ENCODE measurements at places on chromosomes 2 and 18.
A peak's percentile ranks its signal among the peaks of the same experiment; 100 is the strongest.

GRCh38 chr18:59748628-59749360 lies 51.6 kb upstream of the CCBE1 start:
- DNase-seq: peak; percentile 98

DNA sequence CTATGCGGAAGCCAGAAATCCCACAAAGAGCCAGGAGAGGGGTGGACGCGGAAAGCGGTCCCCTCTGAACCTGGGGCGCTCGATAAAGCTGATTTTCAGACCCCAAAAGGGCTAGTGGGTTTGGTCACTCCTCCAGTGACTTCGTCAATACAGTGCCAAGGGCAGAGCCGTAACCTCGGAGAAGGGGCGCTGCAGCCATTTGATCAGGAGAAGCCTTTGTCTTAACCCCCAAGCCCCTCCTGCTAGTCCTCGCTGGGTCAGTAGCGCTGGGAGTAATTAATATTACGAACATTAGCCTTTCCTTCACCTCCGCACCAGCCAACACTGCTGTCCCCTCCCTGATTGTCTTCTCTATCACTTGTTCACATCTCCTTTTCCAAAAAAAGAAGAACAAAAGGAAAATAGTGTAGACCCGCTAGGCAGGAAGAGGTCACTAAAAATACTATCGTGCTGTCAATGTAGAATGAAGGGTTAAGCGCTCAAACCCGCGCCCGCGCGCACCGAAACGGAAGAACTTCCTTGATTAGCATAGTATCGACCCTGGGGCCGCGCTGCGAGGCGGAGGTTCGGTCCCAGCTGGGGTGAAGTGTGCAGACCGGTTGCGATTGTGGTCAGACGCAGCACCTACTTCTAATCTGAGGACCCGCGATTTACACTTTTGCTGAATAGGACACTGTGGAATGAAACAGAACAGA lies 63.2 kb upstream of the MAPRE2 start:
- DNase-seq: peak; percentile 29

DNA sequence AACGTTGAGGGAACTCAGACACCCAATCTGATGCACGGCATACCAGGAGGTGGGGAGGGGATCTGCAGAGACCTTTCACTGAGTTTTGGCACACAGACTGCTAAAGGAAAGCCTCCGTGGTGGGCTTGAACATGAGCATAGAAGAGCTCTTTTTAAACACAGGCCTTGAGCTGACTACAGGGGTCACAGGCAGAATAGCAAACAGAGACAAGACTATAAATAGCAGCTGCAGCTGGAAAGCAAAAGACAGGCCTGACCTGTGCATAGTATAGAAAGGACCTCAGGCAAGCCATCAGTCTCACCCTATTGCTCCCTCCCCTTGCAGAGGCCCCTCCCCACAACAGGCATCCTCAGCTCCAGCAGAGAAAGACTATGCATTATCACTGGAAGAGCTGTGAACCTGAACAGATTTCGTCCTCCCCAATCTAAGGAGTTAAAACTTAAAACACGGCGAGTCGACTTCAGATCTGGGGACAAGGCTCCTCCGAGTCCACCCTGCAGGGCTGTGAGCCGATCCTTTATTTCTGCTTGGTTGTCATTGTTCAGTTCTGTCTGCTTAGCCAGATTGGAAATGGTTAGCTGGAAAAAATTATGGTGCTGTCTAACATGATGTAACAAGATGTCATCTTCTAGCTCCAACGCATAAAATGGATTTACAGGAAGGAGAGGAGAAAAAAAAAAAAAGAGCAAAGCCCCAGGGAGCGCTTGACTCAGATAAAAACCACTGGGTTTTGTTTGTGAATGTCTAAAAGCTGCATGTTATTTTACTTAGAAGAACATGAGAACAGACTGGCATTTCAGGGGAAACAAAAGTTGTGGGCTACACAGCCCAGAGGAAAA lies 25.2 kb upstream of the LCLAT1 start:
- peak; percentile 96 for DNase-seq

DNA sequence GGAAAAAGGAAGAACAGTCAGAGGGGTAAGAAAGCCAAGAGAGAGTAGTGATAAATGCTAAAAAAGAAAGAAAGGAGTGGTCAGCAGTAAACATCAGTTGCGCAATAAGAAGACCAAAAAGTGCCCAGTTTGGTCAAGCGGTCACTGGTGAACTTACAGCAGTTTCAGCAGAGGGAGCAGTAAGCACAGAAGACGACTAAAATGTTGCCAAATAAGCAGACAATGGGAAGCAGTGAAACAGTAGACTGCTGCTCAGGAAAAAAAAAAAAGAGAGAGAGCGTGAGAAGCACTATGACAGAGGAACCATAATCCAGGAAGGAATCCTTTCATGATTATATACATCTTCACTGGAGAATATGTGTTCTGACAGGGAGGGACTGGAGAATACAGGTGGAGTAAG lies 45.8 kb downstream of the DNAJC10 start:
- no peak for DNase-seq

GRCh38 chr2:190695739-190696138 lies 46.9 kb downstream of the NAB1 start:
- DNase-seq: no peak

DNA sequence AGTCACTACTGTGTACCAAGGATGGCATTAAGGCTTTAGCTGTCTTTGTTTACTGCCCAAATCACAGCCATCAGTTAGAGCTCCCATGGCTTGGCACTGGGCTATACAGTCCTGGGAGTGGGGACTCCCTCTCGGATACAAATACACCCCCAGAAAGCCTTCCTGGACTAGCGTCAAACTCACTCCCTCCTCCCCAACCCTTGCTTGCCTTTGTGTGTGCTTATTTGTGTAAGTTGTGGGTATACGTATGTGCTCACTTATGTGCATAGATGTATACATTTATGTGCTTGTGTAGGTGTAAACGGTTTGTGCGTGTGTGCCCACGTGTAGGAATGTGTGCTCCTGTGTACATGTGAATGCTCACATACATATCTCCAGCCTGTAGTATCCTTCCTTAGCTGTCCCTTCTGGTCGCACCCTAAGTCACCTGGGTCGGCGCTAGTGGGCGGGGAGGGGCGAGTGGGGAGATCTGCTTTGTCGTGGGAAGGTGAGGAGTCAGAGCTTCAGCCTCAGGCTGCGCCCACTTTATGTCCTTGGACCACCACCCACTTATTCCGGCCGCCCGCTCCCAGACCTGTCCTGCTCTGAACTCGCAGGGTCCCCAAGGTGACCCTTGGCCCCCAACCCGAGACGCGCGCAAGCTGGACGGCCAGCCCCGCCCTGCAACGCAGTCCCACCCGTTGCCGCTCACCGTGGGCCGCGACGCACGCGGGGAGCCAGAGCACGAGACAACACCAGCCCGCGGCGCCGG lies 461 bp downstream of the PRADC1 start:
- DNase-seq: no peak

DNA sequence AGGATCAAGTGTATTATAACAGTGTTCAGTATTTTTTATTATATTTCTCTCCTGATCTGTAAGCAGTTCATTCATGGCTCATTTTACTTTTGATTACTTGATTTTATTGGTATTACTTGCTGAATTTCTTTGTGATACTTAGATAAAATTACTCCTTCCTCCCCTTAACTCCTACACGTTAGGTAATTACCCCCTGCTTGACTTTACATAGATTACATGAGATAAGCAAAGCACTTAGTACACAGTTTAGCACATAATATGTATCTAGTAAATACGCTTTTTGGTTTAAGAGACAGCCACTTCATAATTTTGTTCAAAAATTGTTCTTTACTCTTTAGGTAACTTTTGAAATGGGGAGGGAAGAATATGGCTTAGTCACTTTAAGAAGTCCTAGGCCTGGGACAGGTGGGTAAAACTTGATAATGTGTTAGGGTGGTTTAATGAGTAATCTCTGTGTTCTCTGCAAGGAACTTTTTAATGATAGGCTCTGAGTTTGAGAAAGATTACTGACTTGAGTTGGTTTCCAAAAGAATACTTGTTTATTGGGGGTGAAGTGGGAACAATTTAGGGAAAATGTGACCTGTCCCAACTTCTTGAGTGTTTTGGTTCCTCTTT lies 80.9 kb downstream of the NCOA1 start:
- no peak for DNase-seq

GRCh38 chr18:35106845-35107148 lies 65.6 kb downstream of the MAPRE2 start:
- DNase-seq: no peak

GRCh38 chr2:216535454-216535995 lies 36.9 kb downstream of the RPL37A start:
- peak; percentile 95 for DNase-seq

GRCh38 chr18:70246061-70246466 lies 40.6 kb upstream of the RTTN start:
- DNase-seq: no peak

DNA sequence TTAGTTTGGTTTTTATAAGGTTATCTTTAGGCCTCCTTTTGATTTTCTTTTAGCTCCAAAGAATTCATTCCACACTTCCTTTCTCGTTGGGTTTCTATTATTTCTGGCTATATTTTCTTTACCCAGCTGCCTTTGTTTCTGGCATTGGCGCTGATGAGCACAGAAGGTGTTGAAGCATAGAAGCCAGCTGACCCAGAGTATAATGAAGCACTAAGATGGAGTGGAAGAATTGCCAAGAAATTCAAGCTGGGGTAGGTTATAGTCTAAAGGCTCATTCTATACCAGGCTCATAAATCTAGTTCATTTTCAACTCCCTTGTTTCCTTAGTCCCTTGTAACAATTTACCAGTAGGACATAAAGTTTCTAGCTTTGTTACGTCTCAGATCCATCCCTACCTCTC lies 169.5 kb downstream of the HRH4 start:
- DNase-seq: no peak

GRCh38 chr18:54222922-54223567 lies 1.4 kb downstream of the MBD2 start:
- no peak for DNase-seq

DNA sequence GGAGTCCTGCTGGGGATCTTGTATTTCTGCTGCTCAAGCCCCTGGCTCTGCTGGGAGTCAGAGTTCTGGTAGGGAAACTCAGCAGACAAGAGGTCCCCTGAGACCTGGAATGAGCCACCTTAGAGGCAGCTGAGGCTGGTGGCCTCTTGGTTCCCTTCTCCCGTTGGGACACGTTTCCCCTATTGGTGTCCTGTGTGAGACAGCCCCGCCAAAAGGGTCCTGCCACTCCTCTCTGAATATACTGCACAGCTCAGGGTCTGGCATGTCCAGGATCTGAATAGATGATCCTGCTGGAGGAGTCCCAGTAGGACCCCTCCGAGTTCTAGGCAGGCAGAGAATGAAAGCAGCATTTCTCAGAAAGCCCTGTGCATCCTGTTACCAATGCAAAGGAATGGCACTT lies 2.0 kb upstream of the RALB start:
- no peak for DNase-seq

DNA sequence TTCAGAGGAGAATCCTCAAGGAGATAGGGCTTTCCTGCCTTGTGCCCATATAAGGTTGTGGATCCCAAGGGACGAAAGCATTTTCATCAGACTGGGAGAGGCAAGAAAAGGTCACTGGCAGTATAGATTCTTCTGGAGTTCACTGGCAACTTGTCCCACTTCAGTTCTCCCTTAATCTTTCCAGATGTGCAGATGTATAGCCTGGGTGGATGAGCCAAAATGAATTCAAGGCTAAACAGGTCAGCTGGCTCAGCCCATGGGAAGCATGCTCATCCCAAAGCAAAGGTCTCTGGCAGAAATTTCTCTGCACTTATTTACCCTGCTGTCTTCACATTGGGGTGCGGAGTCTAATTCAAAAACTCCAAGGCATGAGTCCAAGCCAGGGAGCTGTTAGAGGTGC lies 148.9 kb upstream of the TNP1 start:
- no peak for DNase-seq

DNA sequence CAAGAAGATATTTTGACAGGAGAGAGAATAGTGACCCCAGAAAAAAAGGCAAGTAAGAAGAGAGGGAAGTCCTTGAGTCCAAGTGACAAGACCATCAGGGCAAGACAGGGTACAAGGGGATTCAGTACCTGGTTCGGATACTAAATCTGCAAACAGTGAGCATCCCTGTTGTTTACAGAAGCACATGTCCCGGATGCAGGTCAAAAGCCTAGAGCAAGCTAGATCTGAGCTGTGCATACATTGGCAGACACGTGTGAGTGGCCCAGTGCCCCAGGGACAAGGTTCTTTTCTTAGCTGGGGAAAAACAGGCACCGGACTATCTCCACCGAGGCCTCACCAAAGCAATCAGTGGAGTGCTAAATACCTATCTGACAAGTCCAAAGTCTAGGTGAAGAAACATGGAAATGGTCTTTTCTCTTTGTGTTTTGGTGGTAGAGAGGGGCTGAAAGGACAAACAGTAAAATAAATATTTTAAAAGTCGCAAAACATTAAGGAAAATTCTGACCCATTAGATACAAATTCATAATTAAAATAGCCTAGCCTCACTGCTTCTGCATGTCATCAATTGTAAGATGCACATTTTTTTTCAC lies 165.2 kb downstream of the SUCLG1 start:
- DNase-seq: no peak

DNA sequence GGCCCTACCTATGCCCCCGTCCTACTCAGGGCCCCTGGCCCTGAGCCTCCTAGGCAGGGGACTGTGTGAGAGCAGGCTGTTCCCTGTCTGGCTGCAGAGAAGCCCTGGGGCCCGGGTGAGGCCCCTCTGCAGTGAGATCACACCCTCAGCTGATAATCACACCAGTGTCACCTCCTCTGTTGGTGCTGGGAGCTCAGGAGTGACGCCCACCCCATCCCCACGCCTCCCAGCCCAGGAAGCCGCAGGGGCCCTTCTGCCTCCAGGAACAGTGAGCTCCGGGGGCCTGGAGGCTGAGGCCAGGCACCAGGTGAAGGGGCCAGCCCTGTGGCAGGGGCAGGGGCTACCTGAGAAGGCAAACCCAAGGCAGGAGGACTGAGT lies 20.0 kb downstream of the KCNIP3 start:
- no peak for DNase-seq

GRCh38 chr2:212227755-212228154 lies 310.8 kb downstream of the ERBB4 start:
- DNase-seq: peak; percentile 64

- DNase-seq: no peak
Measured at GRCh38 chr2:118987886-118988285, 45.9 kb downstream of the MARCO start.

DNA sequence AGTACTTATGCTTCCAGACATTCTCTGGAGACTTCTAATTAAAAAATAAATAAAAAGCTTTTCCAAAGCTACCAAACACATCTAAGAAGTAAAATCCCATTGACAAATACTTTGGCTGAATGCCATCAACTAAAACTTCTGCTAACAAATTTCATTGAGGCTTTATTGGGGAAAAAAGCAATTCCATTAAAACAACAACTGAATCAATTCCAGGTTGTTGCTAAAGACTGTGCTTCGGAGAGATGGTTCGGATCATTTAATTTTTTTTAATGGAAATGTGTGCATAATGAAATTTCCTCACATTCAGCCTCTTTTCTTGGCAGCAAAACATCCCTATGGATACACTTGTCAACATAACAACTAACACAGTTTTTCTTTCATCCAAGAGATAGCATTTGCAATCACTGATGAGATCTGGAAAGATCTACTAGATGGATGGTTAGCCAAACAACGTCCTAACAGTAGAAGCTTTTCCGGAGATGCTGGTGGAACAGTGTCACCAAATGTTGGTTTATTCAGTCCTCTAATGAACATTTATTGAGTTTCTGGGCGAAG lies 446.1 kb upstream of the FAM98A start:
- DNase-seq: no peak

- DNase-seq: no peak
Measured at GRCh38 chr2:219707496-219708285, 80.3 kb downstream of the SLC4A3 start.

- peak; percentile 13 for DNase-seq
Measured at GRCh38 chr2:206859330-206859739, 80.0 kb upstream of the CPO start.

- no peak for DNase-seq
Measured at GRCh38 chr18:37711766-37712505, 146.3 kb upstream of the CELF4 start.
